Activated CD8-positive, alpha-beta memory T cell treated with anti-CD3 and anti-CD28 coated beads for 1 hour (primary cell): ENCODE measurements at places on chromosomes 1 and 21.

GRCh38 chr1:21436488-21437340, 3.2 kb upstream of the NBPF3 start:
- DNase-seq = no peak

DNA sequence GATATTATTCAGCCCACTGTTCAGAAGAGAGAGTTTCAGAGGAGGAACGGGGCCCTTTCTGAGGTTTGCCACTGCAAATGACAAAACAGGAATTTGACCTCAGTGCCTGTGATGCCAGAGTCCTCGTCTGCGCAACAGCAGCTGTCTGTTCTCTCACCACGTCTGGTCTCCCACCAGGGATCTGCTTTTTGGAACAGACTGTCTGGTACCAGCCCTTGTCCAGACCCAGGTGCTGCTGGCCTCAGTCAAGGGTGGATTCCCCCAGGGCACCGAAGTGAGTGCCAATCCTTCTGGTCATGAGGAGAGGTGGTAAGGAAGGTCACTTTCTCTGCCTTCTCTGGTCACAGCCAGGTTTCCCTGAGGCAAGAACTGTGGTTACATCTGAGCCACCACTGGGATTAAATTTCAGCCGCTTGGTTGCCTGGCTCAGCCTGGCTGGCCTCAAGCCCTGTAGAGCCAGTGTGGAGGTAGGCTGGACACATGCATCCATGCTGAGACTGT, 2.3 kb upstream of the BCAN start:
- DNase-seq = no peak

DNA sequence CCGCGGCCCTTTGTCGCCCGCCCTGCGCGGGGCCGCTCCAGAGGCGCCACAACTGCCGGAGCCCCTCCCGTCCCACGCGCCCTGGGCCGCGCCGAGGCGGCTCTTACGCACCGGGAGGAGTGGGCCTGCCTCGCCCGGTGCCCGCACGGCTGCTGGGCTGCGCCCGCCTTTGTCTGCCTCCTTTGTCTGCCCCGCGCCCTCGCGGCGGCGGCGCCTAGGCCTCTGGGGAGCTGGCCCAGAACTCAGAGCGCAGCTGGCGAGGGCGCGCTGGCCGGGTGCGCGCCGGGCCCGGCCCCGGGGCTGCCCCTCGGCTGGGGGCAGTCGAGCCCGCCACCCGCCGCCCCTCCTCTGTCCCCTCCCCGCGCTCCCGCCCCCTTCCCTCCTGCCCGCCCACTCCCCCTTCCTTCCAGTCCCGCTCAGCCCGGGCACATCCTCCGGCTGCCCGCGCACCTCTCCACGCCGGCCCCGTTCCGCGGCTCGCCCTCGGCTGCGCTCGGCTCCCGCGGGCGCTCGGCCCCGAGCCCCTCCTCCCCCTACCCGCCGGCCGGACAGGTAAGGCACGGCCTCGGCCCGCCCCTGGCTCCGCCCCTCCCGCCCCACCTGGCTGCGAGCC, at the start of gene DRAXIN:
TSS of gene DRAXIN (plus strand) at position 409 of the 613 bp plus-strand sequence. CDS start 14,549 bp downstream, outside the sequence.
- no peak for DNase-seq

- DNase-seq = no peak
Observed at GRCh38 chr21:18608226-18608625, 204.6 kb upstream of the TMPRSS15 start.

DNA sequence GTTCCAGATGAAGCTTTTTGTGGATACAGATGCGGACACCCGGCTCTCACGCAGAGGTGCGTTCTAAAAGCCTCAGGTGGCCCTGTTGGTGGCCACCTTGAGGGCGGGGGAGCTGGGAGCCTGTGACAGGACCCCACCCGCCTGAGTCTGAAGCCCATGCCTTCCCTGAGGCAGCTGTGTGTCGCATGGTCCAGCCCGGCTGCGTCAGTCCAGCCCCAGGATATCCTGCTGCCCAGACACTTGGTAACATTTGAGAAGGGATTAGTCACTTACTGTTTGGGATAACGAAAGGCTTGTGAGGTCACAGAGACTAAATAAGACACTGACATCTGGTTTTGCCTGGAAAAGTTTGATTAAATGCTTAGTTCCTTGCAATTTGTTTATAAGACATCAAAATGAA, 68.9 kb downstream of the UCK2 start:
- DNase-seq = no peak

DNA sequence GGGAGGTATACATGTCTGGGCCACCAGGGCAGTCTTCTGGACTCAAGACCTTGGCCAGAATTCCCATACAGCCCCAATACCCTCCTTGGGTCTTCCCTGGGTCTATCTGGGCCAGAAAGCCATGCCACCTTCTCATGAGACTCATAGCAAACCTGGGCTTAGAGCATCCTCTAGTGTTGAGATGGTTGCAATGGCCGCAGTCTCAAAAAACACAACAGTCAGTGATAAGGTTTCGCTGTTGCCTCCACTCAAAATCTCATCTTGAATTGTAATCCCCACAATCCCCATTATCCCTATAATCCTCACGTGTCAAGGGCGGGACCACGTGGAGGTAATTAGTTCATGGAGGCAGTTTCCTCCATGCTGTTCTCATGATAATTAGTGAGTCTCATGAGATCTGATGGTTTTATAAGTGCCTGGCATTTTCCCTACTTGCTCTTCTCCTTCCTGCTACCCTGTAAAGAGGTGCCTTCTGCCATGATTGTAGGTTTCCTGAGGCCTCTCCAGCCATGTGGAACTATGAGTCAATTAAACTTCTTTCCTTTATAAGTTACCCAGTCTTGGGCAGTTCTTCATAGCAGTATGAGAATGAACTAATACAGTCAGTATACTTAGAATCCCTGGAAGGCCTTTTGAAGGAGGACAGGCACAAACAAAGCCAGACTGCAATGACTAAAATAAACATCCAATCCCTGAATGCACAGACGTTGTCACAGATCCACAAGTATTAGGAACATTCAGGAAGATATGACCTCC, 77.0 kb downstream of the CTH start:
- no peak for DNase-seq

DNA sequence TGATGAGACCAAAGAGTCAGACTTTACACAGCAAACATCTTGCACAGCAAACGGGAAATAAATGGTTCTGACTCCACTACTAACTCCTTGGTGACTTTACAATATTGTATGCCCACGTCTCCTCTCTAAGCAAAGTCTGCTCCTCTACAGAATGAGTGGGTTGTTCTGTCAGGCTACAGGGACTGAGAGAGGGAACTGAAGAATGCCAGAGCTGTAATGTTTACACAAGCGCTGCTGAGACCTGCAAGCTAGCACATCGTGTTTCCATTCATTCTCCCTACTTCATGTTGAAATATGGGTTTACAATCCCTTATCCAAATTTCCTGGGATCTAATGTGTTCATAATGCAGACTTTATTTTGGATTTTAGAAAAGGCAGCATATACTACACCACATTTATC, 15.9 kb downstream of the DAB1 start:
- no peak for DNase-seq
